ENCODE measurements at places on chromosomes 5 and 9.

GRCh38 chr9:33437898-33438297, 9.5 kb downstream of the AQP3 start:
- no peak for DNase-seq

GRCh38 chr5:27208051-27208450, 169.7 kb upstream of the CDH9 start:
- no peak for DNase-seq

DNA sequence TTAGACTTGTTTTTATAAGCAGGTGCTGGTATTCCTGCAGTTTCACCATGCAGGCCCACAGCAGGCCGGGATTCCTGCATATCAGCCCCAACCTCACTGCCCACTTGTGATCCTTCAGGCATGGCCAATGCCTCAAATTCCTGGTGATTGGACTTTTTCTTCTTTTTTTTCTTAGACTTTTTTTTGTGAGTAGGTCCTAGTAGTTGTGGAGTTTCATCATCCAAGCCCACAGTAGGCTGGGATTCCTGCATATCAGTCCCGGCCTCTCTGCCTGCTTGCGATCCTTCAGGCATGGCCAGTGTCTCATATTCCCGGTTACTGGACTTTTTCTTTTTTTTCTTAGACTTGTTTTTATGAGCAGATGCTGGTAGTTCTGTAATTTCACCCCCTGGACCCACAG, 4.8 kb downstream of the TTF1 start:
- no peak for DNase-seq

DNA sequence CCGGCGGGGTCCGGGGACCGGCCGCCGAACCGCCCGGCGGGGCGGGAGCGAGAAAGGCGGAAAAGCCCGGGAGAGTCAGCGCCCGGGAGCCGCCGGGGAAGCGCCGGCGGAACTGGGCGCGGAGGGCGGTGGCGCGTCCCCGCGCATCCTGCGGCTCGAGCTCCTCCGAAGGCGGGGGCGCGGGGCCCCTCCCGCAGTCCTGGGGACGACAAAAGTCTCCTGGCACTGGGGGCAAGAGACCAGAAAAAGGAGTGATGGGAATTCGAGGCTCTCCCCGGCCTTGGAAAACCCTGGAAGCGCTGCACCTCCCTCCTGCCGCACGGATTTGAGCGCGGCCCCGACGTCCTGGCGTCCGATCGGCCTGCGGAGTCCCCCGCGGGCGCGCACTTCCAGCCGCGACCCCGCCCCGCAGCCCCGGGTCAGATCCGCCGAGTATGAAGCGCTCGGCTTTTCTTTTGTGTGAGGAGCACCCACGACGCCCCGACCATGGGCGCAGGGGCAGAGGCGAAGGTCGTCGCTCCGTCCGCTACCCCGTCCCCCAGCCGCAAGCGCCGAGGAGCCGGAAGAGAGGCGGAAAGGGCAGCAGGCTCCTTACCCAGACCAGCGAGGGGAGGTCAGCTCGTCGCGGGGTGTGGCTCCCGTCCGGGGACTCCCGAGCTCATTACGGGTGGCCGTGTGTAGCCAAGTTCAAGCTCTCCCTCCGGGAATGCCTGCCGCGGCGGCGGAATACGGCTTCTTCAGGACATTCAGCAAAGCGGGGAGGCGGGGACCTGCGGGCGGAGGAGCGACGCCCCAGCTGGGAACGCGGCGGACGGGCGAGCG, at the start of gene EPB41L4A:
TSS of gene EPB41L4A (minus strand) at position 114 of the 822 bp plus-strand sequence. CDS start 238 bp downstream, outside the sequence.
- peak; percentile 40 for DNase-seq

DNA sequence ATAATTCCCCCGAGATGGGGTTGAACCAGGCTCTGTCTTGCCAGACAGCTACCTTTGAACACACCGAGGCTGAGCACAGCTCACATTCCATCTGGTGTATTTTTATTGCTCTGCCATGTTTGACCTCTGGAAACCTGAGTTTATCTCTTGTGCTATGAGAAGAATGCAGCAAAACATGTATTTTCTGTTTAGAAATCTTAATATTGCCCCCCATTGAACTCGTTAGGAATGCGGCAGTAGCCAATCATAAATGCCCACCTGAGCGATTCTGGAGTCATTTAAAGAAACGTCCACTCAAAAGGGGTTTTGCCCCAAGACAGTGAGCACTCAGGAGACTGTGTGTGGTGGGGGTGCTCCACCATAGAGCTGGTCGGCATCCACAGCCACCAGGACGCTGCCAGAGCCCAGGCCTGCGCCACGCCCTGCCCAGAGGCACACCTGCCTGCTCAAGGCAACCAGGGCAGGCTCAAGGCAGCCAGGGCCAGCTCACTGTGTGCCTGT, 26.9 kb downstream of the FGD3 start:
- DNase-seq = no peak

- no peak for DNase-seq
Measured at GRCh38 chr5:147567917-147568598, 58.2 kb upstream of the DPYSL3 start.

GRCh38 chr5:124859027-124859426, 112.6 kb upstream of the ZNF608 start:
- DNase-seq = no peak

GRCh38 chr5:94276048-94276447, 342.4 kb downstream of the KIAA0825 start:
- no peak for DNase-seq

GRCh38 chr5:90446961-90447360, 27.6 kb downstream of the MBLAC2 start:
- no peak for DNase-seq

GRCh38 chr9:126474786-126475485, 138.8 kb upstream of the LMX1B start:
- no peak for DNase-seq

DNA sequence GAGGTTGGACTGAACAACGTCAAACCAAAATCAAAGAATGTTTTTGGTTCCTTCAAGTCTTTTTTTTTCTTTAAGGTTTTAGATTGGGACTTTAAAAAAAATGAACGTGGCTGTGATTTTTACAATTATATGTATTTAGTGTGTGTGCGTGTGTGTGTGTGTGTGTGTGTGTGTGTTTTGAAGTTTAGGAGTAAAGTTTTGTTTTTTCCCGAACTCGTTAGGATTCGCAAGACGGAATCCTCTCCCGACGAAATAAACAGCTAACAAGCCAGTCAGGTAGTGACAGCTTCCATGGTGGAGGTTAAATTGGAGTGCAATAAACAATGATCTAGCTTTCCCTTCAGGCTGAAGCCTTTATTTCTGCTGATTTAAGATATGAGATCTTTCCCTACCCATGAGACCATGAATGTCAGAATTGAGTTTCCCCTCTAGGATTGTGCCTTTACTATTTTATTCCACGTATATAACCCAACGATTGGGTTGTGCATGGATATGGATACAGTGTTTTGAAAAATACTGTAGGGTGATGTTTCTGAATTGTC, 1.2 kb downstream of the KIAA1958 start:
- DNase-seq = peak; percentile 33

DNA sequence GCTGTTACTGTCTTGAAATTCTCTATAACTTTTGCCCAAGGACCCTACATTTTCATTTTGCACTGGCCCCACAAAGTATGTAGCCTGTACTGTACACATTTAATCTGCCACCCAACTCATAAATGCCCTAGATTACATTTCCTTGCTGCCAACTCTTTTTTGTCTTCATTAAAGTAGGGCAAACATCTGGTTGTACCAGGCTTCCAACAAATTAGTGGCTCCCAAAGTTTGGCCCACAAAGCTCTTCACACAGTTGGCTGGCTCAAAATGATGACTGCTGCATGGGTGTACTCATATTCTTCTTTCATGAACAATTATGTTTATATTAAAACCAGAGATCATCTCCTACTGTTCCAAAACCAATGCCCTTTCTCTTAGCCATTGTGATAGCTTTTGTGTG, 45.3 kb downstream of the GNA14 start:
- DNase-seq = no peak

GRCh38 chr5:75536694-75537360, 25.1 kb downstream of the POLK start:
- DNase-seq = no peak

GRCh38 chr5:138999674-139000073, 124.5 kb upstream of the LRRTM2 start:
- DNase-seq = no peak

- DNase-seq = no peak
Measured at GRCh38 chr5:153827397-153827796, 211.3 kb downstream of the FAM114A2 start.

DNA sequence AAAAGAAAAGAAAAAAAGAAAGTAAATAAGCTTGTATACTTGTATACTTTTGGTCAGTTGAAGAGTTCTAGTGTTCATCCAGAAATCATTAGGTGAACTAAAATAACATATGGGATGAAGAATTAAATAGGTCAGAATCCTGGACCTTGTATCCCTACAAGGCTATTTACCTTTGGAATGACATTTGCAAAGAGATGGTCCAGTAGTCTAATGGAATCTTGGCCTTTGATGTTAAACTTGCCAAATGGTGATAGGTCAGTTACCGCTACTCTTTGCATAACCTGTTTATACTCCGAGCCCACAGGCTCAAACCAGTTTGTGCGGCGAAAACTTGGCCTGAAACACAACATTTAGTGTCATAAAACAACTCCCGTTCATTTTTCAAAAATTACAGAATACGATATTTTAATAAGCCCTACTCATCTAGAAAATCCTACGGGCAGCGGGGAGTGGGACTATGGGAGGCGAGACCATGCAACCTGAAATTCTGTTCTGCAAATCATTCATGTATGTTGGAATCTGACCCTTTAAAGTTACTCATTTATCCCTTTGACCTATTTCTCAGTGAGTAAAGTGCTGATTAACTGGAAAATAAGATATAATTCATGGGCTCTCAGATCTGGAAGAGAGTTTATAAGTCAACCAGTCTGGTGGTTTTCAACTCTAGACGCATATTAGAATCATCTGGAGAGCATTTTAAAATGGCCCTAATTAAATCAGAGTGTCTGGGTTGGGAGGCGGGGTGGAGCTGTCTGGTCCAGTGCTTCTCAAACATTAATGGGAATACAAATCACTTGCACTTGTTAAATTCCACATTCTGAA, 38.6 kb downstream of the DMGDH start:
- DNase-seq = no peak

- DNase-seq = no peak
Measured at GRCh38 chr5:139315056-139315615, 21.6 kb downstream of the MATR3 start.

DNA sequence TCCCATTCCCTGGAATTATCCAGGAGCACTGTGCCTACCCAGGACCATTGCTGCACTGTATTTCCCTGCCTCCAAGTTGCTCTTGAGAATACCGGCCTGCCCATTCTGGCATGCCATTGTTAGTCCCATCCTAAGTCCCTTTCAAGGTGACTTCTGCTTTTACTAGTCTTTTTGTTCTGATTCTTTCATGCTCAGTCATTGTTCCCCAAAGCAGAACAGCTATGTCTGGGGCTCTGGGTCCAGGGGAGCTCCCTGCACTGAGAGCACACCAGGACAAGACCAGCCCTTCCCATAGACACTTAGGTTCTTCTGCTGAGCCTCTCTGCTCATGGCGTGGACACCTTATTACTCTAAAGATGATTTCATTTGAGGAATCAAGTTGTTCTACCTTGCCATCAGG, 388.9 kb upstream of the KLF4 start:
- no peak for DNase-seq

DNA sequence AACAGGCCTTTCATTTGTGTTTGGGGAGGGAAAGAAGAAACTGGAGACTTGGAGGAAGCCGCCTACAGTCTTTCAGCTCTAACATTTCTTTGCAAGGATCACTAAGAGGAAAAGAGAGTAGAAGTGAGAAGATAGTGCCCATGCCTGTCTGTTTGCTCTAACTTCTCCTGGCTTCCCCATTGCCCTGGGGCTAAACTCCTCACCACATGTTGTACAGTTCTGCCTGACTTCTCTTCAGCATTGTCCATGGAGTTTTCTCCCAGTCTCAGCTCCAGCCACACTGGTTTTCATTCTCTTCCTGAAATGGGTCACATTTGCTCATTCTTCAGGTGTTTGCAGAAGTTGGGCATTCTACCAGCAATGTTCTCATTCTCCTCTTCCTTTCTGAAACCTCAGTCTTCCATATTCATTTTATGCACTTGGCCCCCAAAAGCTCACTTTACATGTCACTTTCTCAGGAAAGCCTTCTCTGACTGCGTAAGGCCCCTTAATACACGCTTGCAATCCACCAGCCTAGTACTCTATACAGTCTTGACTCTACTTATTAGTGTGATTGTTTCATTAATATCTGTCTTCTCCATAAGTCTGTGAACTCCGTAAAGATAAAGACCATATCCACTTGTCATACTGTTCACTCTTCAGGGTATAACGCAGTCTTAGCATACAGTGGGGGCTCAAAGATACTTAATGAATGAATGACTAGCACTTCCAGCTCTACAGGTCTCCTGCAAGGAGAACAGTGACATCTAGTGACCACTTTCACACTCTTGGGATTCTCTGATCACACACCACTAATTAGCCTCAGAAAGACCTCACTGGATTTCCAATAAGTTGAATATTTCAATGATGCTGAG, 40.2 kb upstream of the TRIM32 start:
- DNase-seq = peak; percentile 17

- DNase-seq = no peak
Measured at GRCh38 chr5:18216016-18216415, 581.8 kb downstream of the TAF11L14 start.

DNA sequence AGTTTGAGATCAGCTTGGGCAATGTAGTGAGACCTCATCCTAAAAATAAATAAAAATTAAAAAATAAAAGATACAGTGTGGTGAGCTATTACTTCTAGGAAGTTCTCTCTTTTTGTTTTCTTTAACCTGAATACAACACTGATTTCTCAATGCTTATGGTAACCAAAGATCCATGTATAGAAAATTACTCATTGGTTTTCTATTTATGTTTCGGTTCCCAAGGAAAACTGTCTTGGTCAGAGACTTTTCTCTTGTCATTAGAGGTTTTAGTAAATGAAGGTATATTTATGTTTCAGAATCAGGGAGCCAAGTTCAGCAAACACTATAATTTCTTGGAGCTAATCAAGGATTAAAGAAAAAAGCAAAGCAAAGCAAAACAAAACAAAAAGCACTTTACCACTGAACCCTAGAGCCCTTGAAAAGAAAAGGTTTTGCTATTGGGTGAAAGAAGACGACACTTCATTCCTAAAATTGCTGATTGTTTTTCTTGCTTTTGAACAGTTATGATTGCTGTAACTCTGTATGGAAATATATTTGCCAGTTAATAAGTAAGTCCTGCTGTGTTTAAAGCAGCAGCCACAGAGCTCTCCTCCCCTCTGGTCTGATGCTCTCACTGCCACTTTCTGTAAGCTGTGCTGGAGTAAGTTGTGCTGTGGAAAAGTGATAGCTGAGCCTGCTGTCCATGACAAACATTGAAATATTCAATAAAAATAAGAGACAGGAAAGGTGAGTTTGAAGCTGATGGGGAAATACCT, 298.2 kb downstream of the CD180 start:
- no peak for DNase-seq

GRCh38 chr9:6302417-6302816, 25.8 kb upstream of the TPD52L3 start:
- DNase-seq = no peak

- DNase-seq = no peak
Measured at GRCh38 chr9:85118990-85119755, 449.6 kb downstream of the NTRK2 start.
